CD4-positive, alpha-beta T cell treated with Interleukin-21 for 1 hour (primary cell): ENCODE measurements at places on chromosomes 5 and 9.

- no peak for DNase-seq
Measured at GRCh38 chr9:108621991-108622855, 233.6 kb downstream of the ACTL7B start.

DNA sequence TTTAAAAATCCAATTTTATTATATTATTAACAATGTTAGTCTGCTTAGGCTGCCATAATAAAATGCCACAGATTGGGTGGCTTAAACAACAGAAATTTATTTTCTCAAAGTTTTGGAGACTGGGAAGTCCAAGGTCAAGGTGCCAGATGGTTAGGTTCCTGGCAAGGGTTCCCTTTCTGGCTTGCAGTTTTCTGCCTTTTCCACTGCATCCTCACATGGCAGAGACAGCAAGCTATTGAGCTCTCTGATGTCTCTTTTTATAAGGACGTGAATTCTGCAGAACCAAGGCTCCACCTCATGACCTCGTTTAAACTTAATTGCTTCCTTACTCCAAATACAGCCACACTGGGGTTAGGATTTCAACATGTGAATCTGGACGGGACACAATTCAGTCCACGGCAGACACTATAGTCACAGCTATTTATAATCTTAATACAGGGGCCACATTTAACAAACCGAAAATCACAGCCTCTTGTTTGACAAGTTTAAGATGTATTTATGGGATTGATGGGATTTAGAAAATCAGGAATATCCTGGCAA is 174.9 kb upstream of the PUM3 start:
- no peak for DNase-seq

DNA sequence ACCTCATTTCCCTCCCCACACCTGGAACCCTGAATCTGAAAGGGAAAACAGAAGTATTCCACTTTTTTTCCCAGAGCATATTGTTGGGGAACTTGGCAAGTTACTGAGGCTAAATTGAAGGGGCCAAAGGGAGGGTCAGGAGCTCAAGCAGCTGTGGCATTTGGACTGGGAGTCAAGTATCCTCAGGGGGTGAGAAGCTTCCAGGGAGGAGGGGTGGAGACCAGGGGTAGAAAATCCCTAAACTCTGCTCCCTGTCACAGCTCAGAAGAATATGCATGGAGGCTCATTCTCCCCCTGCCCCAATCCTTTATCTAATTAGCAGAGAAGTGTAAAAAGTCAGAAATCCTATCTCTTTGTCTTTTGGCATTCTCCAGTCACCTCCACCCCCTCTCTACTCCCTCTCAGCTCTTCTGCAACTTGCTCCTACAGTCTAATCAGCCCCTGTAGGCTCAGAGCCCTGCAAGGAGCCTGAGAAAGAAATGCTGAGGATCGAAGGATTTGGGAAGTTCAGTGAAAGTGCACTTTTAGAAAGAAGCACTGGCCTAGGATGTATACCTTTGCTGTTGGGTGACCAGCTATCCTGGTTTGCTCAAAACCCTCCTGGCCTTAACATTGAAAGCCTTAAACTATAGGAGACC is 5.7 kb upstream of the WNT8A start:
- DNase-seq: no peak

GRCh38 chr9:114275246-114276004 is 47.5 kb upstream of the ORM1 start:
- DNase-seq: no peak

GRCh38 chr5:18202164-18202563 is 567.9 kb downstream of the TAF11L14 start:
- no peak for DNase-seq

- DNase-seq: no peak
Measured at GRCh38 chr5:176630681-176631222, 277 bp downstream of the EIF4E1B start.

GRCh38 chr9:35406183-35406959 is 83.5 kb upstream of the RUSC2 start:
- peak; percentile 37 for DNase-seq

GRCh38 chr9:5764130-5764868 is 68.6 kb downstream of the ERMP1 start:
- no peak for DNase-seq

DNA sequence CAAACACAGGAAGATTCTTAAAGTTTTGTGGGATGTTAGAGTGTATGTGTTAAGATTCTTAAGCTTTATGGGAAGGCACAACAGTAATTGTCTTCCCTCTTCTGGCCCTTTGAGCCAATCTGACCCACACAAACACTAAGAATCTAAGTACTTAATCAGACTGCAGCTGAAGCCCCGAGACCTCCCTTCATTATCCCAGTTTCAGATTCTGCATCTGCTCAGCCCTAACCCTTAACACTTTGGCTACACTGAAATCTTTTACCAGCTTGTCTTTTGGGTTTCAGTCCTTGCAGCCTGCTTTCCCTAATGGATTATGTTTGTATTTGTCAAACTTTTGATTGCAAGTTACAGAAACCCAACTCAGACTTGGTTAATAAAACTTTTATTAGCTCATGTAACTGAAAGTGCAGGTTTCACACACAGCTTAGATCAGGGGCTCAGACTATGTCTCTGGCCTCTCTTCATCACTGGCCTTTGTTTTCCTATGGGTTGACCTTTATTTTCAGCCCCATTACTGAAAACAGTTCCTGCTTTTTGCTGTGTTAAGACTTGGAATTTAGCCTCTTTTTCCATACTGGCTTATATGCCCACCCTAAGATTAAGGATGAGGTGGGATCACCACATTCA is 71.5 kb downstream of the COX7C start:
- no peak for DNase-seq

GRCh38 chr5:127206320-127207113 is 84.1 kb upstream of the MEGF10 start:
- DNase-seq: no peak

DNA sequence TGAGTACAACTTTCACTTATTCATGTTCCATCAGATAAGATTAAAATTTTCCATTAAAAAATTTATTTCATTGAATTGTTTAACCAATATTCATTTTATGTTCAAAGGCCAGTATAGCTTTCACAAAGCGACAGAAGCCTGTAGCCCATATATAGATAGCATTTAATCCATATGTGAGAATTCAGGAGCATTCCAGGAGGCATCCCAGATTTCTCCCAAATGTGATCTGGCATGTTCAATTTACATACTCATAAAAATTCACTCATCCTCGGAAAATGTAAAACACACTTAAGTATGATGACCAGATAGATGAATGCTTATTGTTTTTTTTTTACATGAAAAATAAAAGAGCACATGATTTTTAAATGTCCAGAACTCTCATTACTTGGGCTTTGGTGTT is 141.9 kb downstream of the MAPKAP1 start:
- DNase-seq: no peak

DNA sequence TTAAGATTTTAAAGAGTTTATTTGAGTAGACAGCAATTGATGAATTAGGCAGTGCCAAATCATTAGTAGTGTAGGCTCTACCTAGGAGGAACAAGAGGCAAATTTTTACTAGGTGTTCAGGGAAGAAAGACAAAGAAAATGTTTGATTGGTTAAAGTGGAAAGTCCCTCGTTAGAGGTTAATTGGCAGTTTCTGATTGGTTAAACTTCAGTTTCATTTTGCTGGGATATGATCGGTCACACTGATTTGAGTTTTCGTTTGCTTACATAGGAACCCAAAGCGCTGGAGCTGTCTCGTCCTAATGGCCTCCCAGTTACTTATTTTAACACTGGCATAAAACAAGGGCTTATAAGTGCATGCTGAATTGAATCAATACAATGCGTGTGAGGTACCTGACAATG is 15.1 kb downstream of the DMAC1 start:
- peak; percentile 26 for DNase-seq

DNA sequence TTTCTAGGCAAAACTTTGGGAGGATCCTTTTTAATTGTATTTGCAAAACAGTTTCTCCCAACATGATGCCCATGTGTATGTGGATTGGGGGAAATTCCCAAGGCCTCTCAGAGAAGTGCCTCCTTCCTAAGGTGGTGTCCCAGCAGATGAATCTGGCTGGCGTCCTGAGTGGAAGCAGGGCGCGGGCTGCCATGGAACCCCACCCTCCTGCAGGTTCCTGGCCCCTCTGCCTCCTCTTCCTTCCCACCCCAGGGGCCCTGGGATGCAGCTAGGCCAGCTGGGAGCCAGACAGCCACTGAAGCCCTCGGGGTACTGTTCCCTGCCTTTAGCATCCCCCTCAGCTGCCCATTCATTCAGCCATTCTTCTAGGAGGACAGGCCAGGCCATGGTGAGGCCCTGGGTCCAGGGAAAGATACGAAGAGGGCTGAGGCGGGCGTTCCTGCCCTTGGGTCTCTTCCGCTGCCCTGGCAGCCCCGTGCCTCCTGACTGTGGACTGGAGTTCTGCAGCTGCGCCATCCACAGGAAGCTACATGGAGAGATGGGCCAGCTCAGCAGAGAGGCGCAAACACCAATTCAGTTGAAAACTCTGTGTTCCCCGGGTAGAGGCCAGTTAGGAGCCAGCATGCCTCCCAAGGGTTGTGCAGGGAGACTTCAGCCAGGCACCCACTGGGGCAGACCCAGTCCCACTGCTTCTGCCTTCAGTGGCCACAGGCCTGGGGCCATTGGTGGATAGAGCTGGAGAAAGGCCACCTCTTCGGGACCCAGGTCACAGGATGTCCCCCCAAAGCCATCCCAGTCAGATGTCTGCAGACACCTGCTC is 36.5 kb downstream of the ADAMTS2 start:
- no peak for DNase-seq

- no peak for DNase-seq
Measured at GRCh38 chr5:34728236-34728635, 72.1 kb downstream of the RAI14 start.

DNA sequence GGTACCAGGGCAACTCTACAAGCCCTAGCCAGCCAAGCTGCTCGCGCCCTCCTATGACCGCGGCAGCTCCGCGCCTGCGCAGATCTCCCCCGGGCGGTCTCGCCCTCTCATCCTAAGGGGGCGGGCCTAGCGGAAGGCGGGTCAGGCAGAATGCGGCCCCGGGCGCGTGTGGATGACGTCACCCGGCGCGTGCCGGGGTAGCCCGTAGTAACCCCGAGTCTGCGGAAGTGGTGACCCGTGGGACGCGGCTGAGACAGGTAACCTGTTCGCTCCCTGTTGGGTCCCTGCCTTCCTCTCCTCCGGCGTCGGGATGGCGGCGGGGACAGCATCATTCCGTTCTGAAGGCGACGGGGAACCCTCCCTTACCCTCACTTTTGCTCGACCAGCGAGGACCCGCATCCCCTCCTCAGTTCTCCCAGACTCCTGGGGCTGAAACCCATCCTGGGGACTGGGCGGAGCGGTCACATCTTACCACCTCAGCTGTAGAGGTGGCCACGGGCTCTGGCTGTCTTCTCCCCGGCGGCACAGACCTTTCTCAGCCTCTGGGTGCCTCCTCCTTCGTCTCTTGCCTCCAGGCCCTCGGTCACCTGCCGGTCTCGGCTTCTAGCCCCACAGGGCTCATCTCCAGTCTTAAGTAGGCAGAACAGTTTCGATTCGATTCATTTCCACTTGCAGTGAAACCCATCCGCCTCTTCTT is at the start of gene AOPEP:
TSS of gene AOPEP (plus strand) at position 205 of the 697 bp plus-strand sequence. CDS start 33,085 bp downstream, outside the sequence.
- DNase-seq: peak; percentile 98

DNA sequence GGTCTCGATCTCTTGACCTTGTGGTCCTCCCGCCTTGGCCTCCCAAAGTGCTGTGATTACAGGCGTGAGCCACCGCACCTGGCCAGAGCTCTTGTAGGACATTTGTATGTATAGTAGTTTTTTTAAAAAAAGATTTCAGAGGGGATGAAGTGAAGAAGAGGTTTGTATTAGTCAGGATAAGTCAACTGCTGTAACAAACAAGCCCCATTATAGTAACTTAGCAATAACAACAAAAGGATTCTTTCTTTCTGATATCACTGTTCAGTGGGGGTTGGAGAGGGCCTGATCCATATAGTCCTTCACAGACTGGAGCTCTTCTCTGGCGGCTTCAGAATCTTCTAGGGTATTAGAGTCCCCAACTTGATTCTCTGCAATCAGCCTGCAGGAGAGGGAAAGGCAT is 50.7 kb upstream of the IL6ST start:
- no peak for DNase-seq

- DNase-seq: no peak
Measured at GRCh38 chr5:6194906-6195612, 183.3 kb downstream of the MED10 start.

DNA sequence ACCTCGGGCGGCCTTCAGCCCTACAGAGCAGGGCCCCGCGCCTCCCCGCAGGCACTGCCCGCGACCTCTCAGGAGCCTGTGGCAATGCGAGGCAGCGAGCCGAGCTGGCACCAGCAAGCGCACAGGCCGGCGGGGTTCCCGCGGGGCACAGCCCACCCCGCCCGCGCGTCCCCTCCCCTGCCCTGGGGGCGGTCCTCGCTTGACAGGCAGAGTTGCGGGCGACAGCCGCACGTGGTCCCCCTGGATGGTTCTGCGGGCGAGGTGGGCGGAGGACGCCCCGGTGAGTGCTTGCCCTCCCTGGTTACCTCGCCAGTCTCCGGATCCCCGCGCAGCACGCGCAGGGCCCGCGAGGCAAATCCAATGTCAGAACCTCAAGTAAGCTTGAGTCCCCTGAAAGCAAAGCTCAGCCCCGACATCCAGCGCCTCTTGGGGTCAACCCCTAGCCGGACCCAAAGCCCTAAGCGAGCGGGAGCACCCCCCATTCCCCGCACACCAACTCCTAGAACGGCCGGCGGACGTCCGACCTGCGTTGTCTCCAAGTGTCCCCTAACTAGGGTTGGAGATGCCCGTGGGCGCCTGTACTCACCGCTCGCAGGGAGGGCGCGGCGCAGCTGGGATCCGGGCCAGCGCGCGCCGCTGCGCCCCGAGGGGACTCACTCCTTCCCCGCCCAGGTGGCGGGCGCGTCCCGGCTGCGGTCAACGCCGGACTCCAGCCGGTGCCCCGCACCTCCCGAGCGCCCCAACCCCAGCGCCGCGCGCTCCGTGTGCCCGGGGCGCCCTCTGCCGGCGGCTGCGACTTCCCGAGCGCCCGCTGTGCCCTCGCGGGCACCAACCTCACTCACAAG is at the start of gene DRD1:
TSS of gene DRD1 (minus strand) at position 123 of the 845 bp plus-strand sequence. CDS start 1,083 bp downstream, outside the sequence.
- peak; percentile 30 for DNase-seq

- DNase-seq: no peak
Measured at GRCh38 chr9:15305470-15305869, 1.5 kb downstream of the TTC39B start.

GRCh38 chr5:40578501-40579451 is 100.9 kb upstream of the PTGER4 start:
- DNase-seq: peak; percentile 16

- no peak for DNase-seq
Measured at GRCh38 chr5:7548596-7548995, 152.7 kb downstream of the ADCY2 start.

- DNase-seq: no peak
Measured at GRCh38 chr5:62886603-62887315, 308.1 kb downstream of the LRRC70 start.

GRCh38 chr9:137191691-137192447 is 3.4 kb downstream of the SSNA1 start:
- DNase-seq: no peak

GRCh38 chr5:112604732-112605630 is 132.7 kb upstream of the APC start:
- peak; percentile 18 for DNase-seq

DNA sequence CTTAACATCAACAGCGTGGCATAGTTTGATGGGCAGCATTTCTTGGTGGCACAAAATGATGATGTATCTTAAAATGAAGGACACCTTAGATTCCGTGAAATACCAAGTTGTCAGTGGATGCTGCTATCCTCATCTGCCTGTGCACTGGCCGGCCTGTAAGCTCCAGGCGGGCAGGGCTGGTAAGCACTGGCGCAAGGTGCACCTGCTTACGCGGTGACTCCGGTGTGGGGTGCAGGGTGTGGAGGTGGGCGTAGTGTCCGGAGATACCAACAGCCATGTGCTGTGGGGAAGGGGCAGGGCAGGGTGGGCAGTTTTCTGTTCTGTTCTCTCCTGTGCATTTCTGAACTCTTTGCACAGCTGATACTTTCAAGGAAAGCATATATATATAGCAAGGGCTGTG is 101.5 kb downstream of the KCNT1 start:
- no peak for DNase-seq

GRCh38 chr5:140084541-140084940 is 29.4 kb upstream of the PURA start:
- DNase-seq: no peak
